ENCODE measurements at places on chromosomes 3 and 15.
A peak's percentile ranks its signal among the peaks of the same experiment; 100 is the strongest.

- H3K27ac ChIP-seq, result no peak overlapping the region
- H3K36me3 ChIP-seq, result no peaks in the 10 kb centered on the region
- no peak overlapping the region for H3K4me3 ChIP-seq
These were observed 7.7 kb downstream of the HOMER2 start for GRCh38 chr15:82944821-82945220.

DNA sequence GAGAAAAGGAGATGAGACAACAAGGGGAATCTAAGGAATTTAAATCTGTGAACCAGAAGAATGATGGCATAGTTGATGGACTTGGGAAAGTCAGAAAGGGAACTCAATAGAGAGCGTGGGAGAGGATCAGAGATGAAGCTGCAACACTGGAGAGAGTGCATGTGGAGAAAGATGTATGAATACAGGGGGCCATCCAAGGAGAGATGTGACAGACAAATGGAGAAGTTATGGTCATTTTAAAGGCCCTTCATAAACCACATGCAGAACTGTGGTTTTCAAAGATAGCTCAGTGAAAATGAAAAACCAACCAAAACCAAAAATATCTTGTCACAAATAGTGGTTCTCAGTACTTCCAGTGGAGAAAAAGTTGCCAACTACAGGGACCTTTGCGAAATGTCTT, 265.2 kb downstream of the SUCLG2 start:
- no peaks in the 10 kb centered on the region for H3K36me3 ChIP-seq
- no peaks in the 10 kb centered on the region for H3K4me1 ChIP-seq
- no peak for DNase-seq
- no peaks in the 10 kb centered on the region for H3K27me3 ChIP-seq
- H3K4me3 ChIP-seq, result no peak overlapping the region

DNA sequence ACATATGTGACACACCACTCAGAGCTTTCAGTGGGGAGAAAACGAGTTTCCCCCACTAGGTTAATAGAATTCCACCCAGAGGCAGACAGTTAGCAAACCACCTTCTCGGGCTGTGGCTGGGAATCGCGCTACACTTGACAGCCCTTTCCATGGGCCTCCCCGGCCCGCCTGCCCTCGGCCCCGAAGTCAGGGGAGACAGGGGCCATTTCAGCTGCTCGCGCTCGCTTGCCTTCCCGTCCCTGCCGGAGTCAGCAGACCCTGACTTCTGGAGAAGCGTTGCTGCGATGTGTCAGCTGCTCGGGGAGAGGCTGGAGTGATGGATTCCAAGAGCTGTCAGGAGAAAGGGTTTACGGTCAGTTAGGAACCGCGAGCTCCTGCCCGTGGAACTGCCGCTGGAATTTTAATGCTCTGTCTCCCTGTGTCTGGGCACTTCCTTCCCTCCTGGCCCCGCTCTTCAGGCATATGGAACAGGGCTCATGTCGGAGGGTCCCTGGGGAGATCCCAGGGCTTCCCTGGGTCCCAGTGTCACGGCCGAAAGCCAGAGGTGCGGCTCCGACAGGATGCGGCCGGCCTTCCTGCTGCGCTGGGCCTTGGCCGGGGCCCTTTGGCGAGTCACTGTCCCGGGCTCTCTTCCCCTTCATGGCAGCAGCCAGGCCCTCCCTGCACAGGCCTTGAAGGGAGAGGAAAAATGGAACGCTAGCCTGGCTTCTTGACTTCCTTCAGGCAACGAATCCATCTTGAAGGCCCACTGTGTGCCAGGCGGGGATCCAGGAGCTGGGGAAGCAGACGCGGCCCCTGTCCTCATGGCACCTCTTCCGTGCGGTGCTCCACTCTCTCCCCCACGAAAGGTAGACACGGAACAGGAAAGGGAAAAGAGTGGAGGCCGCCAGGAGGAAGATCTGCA, 38.4 kb upstream of the VPS8 start:
- peak overlapping the region; percentile 77 for H3K27ac ChIP-seq
- H3K4me3 ChIP-seq, result no peak overlapping the region
- no peak for DNase-seq
- H3K4me1 ChIP-seq, result no peaks in the 10 kb centered on the region

GRCh38 chr15:63858881-63859280, 25.1 kb upstream of the HERC1 start:
- H3K4me1 ChIP-seq, result no peaks in the 10 kb centered on the region
- no peak overlapping the region for H3K27ac ChIP-seq
- H3K36me3 ChIP-seq, result no peaks in the 10 kb centered on the region
